ENCODE measurements at places on chromosomes 2 and 18.

- DNase-seq = no peak
Measured at GRCh38 chr2:185970148-185970852, 231.7 kb downstream of the FSIP2 start.

GRCh38 chr2:111122631-111123421 is 2.1 kb downstream of the BCL2L11 start:
- peak; percentile 31 for DNase-seq

GRCh38 chr18:28831908-28832307 is 655.0 kb upstream of the CDH2 start:
- DNase-seq = no peak

DNA sequence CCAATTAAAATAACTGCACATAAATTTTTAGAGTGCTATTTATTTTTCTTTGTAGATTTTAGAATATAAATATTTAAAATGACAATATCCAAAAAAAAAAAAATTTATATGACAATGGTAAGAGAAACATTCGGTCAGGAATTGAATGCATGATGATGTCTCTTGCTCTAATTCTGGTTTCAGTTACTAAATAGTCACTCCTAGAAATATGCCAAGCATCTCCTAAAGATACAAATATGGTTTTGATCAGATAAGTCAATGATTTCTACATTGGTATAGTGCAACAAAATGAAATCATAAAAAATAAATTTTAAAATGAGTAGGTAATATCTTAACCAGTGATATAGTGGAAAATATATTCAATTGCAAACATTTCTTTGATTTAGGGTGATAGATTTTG is 95.9 kb upstream of the ACKR3 start:
- no peak for DNase-seq

DNA sequence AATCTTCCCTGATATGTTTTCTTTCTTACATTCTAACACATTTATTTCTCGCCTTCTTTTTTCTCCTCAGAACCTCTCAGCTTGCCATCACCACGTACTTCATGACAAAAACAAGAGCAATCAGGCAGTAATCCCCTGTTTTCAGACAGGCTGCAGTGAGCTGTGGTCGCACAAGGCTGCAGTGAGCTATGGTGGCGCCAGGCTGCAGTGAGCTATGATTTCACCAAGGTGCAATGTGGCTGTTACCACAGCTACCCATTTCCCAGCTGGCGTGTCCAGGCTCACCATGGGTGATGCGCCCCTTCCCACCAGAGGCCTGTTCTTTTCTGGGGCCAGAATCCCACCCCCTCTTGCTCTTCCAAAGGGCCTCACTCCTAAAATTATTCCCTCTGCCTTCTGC is 25.8 kb downstream of the TCF23 start:
- no peak for DNase-seq

DNA sequence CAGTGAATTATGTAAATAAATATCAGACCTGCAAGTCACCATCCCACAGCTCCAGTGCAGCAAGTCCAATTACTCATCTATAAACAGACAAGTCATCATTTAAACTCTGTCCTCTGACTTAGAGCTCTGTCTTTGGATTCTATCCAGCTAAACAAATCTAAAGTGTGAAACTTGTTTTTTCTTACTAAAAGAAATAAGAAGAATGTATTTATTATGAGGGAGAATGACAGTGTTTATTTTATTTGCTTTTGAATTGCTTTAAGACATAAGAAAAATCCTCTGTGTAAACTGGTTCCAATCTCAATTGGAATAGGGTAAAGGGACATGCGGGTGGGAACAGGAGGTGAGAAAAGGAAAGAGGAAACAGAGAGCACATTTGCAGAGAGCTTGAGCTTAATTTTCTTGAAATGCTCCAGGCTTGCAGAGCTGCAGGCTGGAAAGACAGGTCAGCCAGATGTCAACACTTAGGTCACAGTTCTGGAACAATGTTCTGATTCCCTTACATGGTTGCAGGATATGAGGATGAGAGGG is 355.8 kb downstream of the MEIS1 start:
- no peak for DNase-seq

DNA sequence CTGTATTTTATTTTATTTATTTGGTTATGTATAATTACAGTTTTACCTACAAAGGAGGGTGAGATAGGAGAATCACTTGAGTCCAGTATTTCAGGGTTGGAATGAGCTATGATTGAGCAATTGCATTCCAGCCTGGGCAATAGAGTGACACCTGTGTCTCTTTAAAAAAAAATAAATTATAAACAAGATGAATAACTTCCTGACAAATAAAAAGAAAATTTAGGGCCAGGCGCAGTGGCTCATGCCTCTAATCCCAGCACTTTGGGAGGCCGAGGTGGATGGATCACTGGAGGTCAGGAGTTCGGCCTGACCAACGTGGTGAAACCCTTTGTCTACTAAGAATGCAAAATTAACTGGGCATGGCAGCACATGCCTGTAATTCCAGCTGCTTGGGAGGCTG is 17.3 kb downstream of the MTA3 start:
- no peak for DNase-seq
